ENCODE measurements at places on chromosomes 6 and 20.

DNA sequence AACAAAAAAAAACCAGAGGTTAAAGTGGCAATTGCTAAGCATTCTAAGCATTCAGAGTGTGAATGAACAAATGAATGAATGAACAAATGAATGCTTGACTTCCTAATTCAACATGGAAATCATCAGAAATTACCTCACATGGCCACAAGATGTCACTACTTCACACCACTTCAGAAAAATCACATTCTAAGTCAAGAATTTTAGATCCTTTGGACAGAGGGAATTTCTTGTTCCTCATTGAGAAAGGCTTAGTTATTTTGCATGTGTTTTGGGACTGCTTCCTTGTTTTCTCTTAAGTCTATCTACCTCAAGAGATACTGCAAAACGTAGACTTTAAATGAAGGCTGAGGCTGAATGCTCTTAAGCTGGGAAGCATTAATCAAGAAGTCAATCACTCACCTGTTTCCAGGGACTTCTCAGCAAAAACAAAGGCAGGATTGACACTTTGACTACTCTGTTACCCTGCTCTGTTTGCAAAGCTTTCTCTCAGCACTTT, 120.2 kb downstream of the MBOAT1 start:
- peak; percentile 10 for DNase-seq

- DNase-seq, result no peak
These were observed 119.6 kb downstream of the PXDC1 start for GRCh38 chr6:3631877-3632276.

GRCh38 chr6:158860279-158860865, 41.2 kb upstream of the EZR start:
- DNase-seq, result no peak

- no peak for DNase-seq
These were observed 6.9 kb upstream of the PHACTR1 start for GRCh38 chr6:12709556-12710232.

DNA sequence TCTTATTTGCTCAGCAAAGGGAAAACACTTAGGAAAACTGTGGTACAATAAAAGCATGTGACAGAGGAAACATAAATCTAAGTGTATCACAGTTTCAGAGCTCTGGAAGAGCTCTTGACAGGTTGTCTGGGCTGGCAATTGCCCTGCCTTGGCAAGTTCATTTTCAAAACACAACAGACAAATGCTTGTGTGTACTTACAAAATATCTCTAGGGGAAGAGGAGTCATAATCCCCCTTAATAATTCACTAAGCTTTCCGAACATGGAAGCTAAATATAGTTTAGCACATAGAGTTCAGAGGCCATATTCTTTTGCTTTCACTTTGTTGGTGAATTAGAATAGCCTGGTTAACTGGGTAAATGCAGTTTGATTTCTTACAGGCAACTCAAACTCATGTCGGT, 211.6 kb upstream of the THEMIS start:
- no peak for DNase-seq

- DNase-seq, result no peak
These were observed 36.9 kb upstream of the AVP start for GRCh38 chr20:3121271-3121911.

GRCh38 chr6:128432394-128432793, 88.0 kb downstream of the PTPRK start:
- DNase-seq, result no peak

DNA sequence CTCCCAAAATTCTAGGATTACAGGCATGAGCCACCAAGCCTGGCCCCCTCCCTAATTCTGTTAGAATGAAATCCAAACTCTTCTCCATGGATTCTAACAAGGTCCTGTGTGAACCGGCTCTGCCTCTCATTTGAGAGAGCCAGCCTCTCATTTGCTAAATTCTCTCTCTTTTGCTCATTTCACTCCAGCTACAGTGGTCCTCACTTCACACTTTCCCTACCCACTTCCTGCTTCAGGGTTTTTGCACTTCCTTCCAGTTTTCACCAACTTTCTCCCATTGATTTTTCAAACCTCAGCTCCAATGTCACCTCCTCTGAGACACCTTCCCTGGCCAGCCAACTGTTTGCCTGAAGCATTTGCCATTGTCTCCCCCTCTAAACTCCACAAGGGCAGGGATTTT, 5.1 kb downstream of the COX4I2 start:
- DNase-seq, result no peak

GRCh38 chr20:29878777-29879442, 1378.6 kb upstream of the DEFB115 start:
- no peak for DNase-seq

GRCh38 chr6:77987035-77987384, 334.2 kb downstream of the MEI4 start:
- no peak for DNase-seq

DNA sequence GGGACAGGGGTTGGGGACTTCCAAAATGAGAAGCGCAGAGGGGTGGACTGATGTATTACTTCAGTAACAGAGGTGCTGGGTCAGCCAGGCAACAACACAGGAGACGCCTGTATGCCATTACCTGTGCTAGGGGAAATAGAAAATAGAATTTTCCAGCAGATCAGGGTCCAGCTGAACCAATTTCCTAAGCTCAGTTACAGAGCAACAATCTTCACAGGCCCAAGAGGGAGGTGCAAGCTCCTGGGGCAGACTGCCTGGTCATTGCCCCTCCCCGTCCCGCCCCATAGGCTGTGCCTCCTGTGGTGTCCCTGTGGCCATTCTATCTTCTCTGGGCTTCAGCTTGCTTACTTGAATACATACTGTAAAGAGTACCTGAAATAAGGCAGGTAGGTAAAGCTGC, 3.7 kb downstream of the KCNK5 start:
- no peak for DNase-seq

GRCh38 chr6:127954082-127954481, 53.2 kb upstream of the THEMIS start:
- no peak for DNase-seq

- no peak for DNase-seq
These were observed 95.3 kb downstream of the OR2B2 start for GRCh38 chr6:27816906-27817305.

DNA sequence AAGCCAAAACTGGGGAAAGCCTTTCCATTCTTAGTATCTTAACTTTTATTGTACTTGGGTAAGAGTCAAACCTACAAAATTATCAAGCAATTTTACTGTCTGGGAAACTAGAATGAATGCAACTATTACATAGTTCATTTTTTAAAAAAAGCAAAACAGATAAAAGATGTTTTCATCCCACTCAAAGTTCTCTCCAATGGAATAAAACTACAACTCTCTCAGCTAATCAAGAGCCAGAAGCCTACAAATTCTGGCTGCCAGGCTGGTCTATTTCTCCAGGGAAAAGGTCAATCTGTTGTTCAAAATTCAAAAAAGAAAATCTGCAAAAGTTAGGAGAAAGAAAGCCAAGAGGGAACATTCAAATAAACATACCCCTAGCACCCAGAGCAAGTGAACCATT, 56.2 kb downstream of the COL12A1 start:
- no peak for DNase-seq

DNA sequence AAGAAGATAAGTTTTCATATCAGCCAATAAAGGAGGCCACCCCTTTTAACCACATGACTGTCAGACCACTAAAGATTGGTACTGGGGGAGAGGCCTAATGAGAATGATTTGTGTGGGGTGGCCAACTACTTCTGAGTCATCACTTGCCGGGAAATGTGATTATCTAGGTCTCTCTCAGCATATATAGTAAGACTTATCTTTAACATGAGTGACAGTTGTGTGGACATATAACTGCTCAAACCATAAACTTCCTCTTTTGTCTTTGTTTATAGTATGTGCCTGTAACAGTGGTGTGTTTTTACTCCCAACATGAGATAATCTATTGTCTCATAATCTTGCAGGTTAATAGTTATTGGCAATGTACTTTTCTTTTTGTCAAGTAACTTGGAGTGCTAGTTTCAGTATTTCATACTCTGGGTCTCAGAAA, 312.4 kb downstream of the CDKAL1 start:
- no peak for DNase-seq

DNA sequence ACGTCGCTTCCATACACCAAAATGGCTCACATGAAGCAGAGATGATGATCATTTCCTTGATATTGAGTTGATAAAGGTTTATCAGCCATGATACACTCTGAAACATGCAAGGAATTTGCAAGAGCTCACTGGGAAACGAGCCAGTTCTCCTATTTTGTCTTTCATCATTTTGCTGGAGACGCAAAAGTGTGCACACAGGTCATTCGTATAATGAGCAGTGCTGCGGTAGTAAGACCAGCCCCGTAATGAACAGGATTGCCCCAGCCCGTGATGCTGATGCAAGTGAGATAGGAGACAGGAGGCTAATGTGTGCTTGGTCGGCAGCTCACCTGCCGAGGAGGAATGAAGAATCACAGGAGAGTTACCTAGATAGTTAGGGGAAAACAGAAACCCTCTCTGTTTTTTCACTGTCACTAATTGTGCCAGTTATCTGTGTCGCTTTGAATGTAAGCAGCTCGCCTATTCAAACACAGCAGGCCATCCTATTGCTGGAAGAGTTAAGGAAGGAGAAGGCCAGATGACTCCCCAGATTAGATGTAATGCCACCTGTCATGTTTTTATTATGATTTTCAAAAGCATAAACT, 391.8 kb downstream of the SAMD5 start:
- no peak for DNase-seq

- peak; percentile 64 for DNase-seq
These were observed 141.9 kb downstream of the CEBPB start for GRCh38 chr20:50332491-50332980.

DNA sequence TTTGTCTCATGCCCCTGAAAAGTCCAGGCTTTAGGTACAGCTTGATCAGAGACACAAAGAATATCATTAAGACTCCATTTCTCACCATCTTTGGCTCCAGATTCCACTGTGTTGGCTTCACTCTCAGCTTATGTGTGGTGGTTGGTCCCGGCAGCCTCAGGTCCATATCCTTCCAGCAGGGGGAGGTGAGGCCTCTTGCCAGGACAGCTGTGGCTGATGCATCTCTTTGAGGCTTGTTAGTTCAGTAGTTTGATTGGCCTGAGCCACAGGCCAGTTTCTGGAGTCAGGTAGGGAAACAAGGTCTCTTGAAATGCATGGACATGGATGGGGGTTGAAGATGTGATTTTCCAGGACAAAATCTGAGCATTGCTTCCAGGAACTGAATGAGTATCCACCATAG, 62.4 kb downstream of the JAG1 start:
- DNase-seq, result peak; percentile 49

DNA sequence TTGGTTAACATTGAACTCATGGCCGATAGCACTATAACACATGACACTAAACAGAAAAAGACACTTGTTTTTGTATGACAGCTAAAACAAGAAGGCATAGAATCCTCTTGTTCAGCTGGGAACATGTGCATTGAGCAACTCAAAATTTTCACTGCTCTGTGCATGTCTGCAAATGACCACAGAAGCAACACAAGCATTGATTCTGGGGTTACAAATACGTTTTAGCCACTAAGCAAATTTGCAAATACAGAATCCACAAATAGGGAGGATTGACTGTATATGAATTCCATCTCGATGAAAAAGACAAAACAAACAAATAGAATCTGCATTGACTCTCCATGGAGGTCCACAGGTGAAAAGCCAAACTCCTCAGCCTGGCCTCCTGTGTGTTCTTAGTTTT, 31.7 kb downstream of the C6orf132 start:
- DNase-seq, result no peak

DNA sequence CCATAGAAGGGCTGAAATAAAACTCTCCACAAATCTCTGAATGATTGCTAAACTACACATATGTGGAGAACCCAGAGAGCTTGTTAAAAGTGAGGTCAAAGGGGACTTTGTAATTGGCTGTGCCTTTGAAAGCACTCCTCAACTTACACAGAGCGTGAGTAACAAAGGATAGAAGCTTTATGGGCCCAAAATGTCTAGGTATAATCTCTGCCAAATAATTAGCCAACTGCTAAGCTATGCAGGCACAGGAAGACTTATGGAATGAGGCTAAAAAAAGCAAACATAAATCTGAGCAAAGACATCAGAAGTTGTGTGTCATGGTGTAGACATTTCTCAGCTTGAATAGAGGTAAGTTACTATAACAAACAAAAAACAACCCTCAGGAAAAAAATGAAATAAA, 23.3 kb upstream of the UST start:
- DNase-seq, result no peak

- DNase-seq, result no peak
These were observed 58.5 kb upstream of the ATXN1 start for GRCh38 chr6:16819752-16820151.

DNA sequence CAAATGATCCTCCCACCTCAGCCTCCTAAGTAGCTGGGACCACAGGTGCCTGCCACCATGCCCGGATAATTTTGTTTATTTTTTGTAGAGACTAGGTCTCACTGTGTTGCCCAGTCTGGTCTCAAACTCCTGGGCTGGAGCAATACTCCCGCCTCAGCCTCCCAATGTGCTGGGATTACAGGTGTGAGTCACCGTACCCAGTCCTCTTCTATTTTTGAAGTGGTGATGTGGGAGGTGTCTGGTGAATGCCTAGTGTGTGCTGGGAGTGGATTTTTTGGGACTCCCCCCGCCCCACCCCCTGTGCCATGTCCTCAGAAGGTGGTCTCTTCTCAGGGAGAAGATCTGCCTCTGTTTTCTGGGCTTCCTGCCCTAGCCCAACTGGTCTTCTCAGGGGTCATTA, 47.9 kb upstream of the CLDN20 start:
- DNase-seq, result no peak

DNA sequence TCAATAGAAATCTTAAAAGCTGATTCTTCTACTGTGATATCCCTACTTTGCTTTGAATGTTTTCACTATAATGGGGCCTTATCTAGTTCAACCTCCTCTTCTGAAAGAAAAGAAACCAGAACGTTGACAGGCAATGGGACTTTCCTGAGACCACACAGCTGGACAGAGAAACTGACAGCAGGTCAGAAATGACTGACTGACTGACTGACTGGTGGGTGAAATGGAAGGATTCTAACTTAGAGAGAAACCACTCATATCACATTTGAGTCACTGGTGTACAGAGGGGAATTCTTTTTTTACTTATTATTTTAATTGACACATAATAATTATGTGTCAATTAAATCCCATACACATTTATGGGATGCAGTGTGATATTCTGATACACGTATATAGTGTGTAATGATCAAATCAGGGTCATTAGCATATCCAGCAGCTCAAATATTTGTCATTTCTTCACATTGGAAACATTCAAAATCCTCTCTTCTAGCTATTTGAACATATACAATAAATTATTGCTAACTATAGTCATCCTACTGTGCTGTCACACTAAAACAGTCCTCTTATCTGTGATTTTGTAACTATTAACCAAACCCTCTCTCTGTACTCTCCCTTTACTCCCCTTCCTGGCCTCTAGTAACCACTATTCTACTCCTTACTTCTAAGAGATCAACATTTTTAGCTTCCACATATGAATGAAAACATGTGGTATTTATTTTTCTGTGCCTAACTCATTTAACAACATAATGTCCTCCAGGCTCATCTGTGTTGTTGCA, 64.8 kb upstream of the NRSN1 start:
- DNase-seq, result no peak

- no peak for DNase-seq
These were observed 548 bp upstream of the BCAS4 start for GRCh38 chr20:50794181-50794845.

GRCh38 chr20:20366876-20367574, 879 bp upstream of the INSM1 start:
- peak; percentile 43 for DNase-seq
